ENCODE measurements at places on chromosomes 7 and 10.

- DNase-seq, result no peak
Measured at GRCh38 chr7:7765422-7765821, 47.0 kb upstream of the RPA3 start.

DNA sequence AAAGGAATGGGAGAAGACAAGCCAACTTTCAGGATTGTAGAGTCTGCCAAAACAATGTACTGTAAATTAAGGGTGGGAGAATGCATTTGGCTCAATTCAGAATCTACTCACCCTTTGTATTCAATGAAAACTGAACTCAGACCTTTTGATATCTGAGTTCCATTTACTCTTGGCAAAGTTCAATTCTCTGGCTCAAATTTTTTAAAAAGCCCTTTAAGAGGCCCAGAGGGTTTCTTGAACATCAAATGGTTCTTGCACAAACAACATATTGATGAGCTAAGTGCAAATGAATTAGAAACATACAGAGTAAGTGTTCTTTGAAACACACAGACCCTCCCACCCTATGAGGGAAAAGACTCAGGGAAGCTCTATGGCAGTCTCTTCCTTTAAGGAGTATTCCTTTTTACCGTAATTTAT lies 5.2 kb upstream of the XPNPEP1 start:
- no peak for DNase-seq

GRCh38 chr10:32411797-32412498 lies 34.0 kb upstream of the CCDC7 start:
- DNase-seq, result no peak

DNA sequence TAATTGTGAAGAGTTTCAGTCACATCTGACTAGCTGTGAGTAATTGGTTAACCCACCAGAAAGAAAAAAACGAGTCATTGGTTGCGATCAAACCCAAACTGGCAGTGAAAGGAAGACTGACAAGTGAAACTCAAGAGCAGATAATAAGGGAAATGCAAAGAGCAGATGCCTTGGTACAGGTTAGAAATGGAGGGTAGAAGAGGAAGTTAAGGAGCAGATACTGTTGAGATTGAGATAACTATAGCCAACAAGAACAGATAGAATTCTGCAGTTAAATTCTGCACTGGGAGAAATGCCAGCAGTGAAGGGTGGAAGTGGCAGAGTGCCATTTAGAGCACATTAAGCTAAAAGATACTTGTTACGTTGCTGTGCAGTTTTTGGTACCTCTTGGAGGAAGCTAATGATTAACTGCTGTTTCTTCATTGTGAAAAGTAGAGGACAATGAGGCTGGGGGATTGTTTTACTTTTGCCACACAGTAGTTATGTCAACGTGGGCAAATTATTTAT lies 65.8 kb downstream of the CDK13 start:
- DNase-seq, result no peak

GRCh38 chr7:30157204-30157603 lies 22.4 kb downstream of the MTURN start:
- no peak for DNase-seq

- DNase-seq, result no peak
Measured at GRCh38 chr10:116538456-116538855, 7.3 kb upstream of the PNLIP start.

GRCh38 chr7:5421714-5422395 lies 1.8 kb downstream of the TNRC18 start:
- DNase-seq, result peak; percentile 66

DNA sequence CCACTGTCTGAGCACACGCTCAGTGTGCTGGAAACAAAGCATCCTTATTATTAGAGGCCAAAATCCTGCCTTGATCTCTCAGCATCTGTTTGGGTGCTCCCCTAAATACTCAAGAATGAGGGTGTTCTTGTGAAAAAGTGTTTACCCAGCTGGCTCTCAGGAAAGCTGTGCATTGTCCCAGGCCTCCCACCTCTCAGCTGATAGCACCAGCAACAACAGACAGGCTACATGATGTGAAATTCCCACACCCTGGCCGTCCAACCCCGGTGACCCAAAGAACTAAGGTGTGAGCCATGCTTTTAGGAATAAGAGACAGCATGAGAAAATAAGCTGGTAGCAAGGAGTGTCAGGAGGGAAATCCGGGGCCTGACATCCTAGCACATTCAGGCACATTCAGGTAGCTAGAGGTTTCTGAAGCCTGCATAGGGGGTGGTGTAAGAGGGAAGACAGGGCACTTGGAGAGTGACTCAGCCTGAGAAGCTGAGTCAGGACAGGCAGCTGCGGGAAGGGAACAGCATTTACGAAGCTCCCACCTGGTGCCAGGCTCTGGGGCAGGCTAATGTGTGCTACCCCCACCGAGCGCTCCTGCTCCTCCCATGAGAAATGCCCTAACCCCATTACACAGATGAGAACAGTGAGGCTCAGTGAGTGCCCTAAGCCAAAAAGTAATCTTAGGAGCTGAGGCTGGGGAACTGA lies 205.6 kb downstream of the GRID1 start:
- DNase-seq, result no peak

- no peak for DNase-seq
Measured at GRCh38 chr7:133288970-133289369, 36.1 kb downstream of the EXOC4 start.

All from SW 1271 (cell line).